ENCODE measurements at places on chromosomes 11 and 22. TPM values are rescaled to one million over a fixed set of nuclear protein-coding genes. Genes with fewer than 3 reads are reported as not detected.

DNA sequence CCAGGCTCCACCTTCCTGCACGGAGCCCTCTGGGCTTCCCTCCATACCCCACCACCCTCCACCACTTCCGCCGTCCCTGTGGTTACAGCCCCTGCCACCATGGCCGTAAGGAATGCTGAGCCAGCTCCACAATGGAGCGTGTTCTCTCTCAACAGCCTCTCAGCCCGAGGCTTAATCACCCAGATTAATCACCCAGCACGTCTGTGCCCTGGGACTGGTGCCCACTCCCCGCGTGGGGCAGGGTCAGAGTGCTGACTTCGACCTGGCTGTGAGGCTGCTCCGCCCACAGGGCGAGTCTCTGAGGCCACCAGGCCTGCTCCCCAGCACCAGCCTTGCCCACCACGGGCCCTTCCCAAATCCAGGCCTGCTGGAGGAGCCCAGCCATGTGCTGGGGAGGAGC, 4.0 kb upstream of the TH start:
- DNase-seq = no peak

DNA sequence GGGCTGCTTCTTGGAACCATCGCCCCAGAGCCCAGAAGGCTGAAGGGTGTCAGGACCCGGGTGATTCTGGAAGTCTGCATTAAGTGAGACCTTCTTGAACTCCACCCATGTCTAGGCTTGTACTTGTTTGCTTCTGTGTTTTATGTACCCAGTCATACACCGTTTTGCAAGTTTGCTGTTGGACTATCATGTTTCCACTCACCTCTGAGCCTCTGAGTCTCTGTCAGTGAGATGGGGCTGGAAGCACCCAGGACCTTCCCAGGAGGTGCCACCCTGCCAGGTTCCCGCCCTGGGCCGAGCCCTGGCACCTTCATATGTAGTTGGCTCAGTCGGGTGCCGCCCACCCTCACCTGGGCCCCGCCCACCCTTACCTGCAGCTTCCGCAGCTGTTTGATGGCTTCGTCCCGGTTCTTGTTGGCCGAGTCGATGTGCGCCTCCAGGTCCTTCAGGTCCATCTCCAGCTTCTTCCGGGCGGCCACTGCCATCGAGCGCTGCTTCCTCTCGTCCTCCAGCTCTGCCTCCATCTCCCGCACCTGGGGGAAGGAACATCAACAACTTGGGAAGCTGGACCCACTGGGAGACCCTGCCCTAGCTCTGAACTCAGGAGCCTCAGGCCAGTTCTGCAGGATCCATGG, 35.1 kb downstream of the APOL1 start:
- no peak for DNase-seq

DNA sequence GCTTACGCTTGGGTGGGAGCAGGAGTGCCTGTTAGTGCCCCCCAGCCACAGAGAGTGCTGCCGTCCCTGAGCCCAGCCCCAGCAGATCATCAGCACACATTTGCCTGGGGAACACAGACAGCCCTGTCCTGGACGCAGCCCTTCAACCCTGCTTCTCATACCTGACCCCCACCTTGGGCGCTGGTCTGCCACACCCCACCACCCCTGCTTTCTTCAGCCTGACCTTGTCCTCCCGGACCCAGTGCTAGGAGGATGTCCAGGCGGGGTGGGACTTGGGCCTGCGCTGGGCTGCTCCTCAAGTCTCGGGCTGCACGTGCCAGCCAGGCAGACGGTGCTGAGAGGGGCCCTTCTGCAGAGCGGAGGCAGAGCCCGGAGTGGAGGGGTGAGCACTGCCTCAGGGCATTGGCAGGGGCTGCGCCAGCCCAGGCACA, 119.2 kb downstream of the KCNQ1OT1 start:
- no peak for DNase-seq

DNA sequence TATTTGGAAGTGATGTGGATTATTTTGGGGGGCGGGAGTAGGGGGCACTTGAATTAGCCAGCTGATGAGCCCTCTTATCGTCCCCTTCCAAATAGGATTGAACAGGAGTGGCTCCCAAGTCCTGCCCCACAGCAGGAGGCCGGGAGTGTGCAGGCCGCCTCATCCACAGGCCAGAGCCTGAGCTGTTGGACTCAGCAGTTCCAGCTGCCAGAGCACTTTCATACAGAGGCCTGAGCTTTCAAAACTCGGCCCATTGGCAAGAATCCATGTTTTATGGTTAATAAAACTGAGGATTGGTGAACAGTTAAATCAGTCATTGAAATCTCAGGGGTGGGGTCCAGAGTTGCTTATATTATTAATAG, 9.6 kb downstream of the FAM118A start:
- no peak for DNase-seq

GRCh38 chr11:67213178-67213621, 53.1 kb upstream of the GRK2 start:
- DNase-seq = no peak

DNA sequence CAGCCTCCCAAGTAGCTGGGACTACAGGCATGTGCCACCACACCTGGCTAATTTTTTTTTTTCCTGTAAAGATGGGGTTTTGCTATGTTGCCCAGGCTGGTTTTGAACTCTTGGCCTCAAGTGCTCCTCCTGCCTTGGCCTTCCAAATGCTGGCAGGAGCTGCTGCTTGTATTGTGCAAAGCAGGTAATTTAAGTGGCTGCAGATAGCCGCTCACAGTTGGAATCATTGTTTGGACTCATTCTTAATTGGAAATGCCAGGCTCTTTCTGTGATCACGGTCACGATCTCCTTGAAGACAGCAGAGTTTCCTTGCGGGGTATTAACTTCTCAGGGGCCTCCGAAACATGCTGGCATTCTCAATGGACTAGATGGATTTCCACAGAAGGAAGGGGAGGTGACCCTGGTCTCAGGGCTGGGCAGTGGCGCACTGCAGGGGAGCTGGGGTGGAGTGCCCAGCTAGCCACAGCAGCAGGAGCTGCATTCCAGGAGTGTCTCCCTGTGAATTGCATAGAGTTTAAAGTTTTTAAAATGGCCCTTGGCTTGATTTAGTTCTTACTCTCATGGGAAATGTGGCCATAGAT, 136.1 kb downstream of the MORC2 start:
- no peak for DNase-seq

DNA sequence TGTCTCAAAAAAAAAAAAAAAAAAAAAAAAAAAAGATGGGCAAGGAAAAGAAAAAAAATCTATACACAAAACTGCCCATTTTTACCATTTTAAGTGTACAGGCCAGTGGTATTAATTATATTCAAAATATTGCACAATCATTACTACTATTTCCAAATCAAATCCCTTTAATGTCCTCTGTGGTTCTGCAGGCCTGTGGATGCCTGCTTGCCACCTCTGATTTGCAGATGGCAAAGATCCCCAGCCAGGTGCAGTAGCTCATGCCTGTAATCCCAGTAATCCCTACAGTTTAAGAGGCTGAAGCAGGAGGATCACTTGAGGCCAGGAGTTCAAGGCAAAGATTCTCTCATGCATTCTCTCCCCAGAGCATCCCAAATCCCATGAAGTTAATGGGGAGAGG, 20.2 kb downstream of the RFPL1 start:
- no peak for DNase-seq

GRCh38 chr11:126476977-126477376, 121.5 kb downstream of the ST3GAL4 start:
- DNase-seq = no peak

DNA sequence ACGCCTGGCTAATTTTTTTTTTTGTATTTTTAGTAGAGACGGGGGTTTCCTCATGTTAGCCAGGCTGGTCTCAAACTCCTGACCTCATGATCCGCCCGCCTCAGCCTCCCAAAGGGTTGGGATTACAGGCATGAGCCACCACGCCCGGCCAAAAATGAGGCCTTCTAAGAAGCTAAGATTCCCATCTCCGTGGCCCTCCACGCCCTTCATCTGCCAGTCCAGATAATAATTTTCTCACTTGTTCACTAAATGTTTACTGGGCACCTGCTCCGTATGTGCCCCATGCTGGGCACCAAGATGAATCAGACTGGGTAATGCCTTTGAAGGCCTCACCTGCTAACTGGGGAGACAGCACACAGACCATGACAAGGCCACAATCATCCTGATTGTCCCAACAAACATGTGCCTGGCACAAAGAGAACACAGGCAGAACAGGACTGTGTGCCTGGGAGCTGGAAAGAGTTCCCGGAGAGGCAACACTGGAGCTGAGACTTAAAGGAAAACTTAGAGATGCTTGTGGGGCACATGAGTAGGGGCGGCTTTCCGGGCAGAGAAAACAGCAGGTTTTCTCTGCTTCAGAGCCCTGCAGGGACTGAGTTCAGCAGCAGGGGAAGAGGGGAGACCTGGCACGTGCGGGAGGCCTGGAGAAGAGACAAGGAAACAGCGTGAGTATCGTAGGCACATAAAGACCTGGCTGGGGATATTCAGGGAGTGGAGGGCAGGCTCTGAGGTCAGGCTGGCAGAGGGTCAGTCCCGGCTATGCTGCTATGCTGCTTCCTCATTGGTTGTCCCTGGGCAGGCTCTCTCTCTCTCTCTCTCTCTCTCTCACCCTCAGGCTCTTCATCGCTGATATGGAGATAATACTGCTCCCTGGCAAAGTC, 2.4 kb downstream of the KIAA0930 start:
- no peak for DNase-seq

DNA sequence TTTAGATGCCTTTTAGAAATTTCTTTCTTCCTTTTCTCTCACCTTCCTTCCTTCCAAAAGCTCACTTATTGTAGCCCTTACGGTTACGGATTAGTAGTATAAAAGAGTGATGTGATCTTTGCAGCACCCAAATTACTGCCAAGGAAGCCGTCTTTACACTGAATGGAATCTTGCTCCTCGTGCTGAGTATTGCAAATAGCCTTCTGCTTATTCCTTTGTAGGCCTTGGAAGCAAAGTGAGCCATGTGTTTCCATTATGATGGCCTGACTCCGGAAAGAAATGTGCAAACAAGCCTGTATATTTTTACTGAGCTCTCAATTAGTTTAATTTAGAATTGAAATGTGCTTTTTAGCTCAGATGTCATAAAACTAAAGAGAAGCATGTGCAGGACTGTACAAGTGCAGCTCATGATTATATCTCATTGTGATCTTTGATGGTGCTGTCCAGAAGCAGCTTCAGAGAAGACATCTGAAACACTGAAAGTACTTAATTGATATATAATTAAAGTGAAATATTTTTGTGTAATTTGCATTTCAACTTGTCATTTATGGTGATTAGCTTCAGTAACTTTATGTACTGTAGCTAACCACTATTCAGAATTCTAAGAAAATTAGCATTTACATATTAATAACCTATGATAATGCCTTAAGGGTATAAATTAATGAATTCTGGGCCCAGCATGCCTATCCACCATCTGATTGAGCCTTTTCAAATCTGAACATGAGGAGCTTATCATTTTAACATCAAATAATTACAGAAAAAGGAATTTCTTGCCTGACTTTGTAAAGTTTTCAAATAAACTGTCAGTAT, 129.3 kb downstream of the GRIA4 start:
- DNase-seq = no peak

DNA sequence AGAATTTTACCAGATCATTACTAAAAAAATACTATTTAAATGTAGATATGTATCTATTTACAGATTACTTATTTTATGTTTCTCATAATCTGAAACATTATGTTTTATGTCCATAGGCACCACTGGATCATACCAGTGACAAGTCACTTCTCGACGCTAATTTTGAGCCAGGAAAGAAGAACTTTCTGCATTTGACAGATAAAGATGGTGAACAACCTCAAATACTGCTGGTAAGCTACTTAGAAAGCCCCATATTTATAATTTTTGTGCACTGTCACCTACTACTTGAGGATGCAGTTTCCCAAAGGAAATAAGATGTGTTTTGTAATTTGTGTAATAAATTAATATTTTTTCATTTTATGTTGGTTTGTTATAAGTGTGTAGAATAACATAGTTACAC, 42.6 kb downstream of the USP47 start:
- DNase-seq = no peak

GRCh38 chr22:32411402-32411801, 645 bp downstream of the RTCB start:
- DNase-seq = no peak

DNA sequence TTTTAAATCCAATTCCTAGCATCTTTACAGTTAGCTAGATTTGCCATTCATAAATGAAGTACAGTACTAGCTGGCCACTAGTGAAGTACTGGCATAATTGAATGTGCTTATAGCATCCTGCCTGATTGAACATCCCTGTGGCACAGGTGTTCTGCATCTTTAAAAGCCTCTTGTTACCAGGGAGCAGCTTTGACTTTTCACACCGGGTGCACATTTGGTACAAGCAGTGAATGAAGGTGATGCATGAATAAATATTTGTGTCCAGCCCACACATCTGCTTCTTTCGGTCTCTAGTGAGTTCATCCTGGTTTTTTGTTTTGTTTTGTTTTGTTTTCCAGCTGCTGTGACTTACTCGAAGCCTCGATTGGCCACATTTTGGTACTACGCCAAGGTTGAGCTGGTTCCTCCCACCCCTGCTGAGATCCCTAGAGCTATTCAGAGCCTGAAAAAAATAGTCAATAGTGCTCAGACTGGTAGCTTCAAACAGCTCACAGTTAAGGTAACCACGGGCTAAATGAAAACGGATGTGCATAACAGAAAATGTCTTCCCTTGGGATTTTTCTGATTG, 5.3 kb downstream of the ATP5MG start:
- no peak for DNase-seq

- no peak for DNase-seq
Measured at GRCh38 chr11:102637731-102638130, 12.6 kb upstream of the MMP20 start.

DNA sequence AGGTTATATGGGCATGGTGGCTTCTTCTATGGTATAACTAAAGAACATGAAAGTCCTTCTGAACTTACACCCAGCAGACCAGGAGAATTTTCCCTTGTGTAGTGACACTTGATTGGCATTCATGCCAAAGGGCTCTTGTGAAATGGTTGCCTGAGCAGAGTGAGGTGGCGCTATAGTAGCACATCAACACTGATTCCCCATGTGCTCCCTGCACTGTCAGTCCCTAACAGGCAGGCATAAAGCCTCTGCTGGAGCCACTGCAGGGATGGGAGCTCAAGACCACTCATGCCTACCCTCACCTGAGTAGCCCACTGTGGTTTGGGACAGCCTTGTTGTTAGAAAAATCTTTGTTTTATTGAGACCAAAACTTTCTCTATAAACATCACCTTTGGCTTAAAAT, 92.6 kb upstream of the LIN7C start:
- no peak for DNase-seq

DNA sequence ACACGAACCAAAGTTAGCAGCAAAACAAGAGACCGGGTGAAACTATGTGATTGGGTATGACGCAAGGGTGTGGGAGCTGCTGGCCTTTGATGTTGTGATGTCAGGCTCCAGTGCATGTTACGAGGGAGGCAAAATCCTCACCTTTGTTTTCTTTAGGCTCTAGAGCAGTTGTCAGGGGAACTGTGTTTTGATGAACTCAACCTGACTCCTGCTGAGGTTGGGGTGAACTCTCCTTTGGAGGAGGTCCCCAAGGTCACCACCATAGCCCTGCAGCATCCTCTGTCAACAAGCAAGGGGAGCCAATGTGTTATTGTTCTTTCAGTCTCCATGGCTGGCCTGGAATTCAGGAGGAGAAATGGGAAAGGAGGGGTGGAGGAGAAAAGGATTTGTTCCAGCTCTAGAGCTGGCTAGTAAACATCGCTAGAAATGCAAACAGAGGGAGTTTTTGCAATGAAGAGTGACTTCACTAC, 33.8 kb downstream of the RASSF10 start:
- DNase-seq = no peak

GRCh38 chr11:127058524-127058923, 58.0 kb upstream of the KIRREL3 start:
- no peak for DNase-seq

GRCh38 chr22:20427104-20427944, 10.3 kb downstream of the SCARF2 start:
- no peak for DNase-seq

ELMOD1 gene
- not detected for total RNA-seq

FADS2 gene
- 283 TPM for total RNA-seq

SGSM1 gene
- 0.19 TPM for total RNA-seq

TPBGL gene
- 0.19 TPM for total RNA-seq

SYT7 gene
- 0.23 TPM for total RNA-seq

PDXP gene
- 49.3 TPM for total RNA-seq

MS4A12 gene
- total RNA-seq = not detected

Data from activated CD4-positive, alpha-beta T cell treated with anti-CD3 and anti-CD28 coated beads, Interleukin-2, amount 10 ng/mL, durations not matched to agents 24 days and 14 days (primary cell).